ENCODE measurements at places on chromosomes 12 and 14.
A peak's percentile ranks its signal among the peaks of the same experiment; 100 is the strongest.

- no peak for DNase-seq
Measured at GRCh38 chr14:71698673-71699072, 233.6 kb upstream of the RGS6 start.

DNA sequence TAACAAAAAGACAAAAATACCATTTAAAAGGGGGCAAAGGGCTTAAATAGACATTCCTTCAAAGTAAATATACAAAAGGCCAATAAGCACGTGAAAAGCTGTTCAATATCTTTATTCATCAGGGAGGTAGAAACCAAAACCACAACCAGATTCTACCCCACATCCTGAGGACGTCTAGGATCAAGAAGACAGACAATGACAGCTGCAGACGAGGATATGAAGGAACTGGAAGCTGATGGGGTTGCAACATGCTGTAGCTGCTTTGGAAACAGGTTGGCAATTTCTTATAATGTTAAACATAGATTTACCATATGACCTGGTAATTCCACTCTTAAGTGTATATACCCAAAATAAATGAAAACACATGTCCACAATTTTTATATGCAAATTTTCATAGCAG lies 85.1 kb upstream of the C14orf180 start:
- DNase-seq = no peak

GRCh38 chr12:1839956-1840951 lies 19.9 kb downstream of the LRTM2 start:
- DNase-seq = no peak

GRCh38 chr12:26425587-26426260 lies 230.4 kb downstream of the SSPN start:
- DNase-seq = no peak

- no peak for DNase-seq
Measured at GRCh38 chr14:69093631-69094421, 59.1 kb downstream of the DCAF5 start.

DNA sequence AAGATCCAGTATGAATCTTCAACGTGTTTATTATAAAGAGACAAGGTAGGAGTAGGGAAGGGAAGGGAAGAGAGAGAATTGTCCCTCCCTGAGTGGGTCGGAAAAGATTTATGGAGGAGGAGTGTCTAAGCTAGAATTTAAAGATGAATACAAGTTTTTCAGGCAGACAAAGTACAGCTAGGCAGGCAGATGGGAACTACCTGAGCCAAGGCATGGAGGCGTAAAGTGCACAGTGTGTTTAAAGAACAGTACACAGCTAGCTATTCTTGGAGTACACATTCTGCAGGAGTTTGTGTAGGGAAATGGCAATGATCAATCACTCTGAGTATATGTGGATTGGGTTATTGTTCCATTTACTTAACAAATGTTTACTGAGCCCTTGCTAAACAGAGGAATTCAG lies 20.1 kb downstream of the PLEKHG7 start:
- DNase-seq = no peak

- DNase-seq = no peak
Measured at GRCh38 chr12:15731940-15732339, 57.2 kb downstream of the EPS8 start.

GRCh38 chr12:13170892-13171490 lies 25.5 kb upstream of the EMP1 start:
- DNase-seq = no peak

- no peak for DNase-seq
Measured at GRCh38 chr12:12819221-12819620, 6.1 kb downstream of the DDX47 start.

GRCh38 chr14:51370758-51371386 lies 130.8 kb downstream of the TMX1 start:
- no peak for DNase-seq

DNA sequence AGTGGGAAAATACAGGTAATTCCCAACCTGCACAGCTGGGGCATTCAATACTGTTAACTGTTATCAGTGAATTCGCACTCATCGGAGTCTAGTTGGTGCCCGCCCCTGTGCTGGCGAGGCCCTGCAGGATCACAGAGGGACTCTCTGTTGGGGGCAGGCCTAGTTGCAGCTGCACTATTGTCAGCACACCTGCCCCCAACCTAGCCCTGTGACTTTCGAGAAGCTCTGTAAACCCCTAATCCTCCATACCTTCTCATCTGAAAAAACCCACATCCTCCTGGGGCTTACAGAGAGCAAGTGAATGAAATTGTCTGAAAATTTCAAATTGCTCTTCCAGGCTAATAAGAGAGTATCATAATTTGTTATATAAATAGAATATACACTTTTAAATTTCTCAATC lies 132.2 kb upstream of the NUDT4 start:
- no peak for DNase-seq

DNA sequence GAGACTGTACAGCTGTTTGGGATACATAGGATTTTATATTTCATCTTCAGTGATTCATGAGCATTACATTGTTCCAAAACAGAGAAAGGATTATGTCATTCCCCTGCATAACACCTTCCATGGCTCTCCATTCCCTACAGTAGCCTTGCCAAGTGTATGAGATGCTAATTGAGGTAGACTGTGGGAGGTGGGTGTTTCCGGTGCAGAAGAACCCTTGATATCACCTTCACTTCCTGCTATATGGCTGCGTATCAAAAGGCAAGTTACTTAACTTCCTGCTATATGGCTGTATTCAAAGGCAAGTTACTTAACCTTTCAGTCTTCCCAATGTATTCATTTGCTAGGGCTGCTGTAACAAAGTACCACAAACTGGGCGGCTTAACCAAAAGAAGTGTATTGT lies 11.2 kb downstream of the FAR2 start:
- DNase-seq = no peak

GRCh38 chr12:115451780-115452736 lies 768.1 kb upstream of the TBX3 start:
- no peak for DNase-seq

DNA sequence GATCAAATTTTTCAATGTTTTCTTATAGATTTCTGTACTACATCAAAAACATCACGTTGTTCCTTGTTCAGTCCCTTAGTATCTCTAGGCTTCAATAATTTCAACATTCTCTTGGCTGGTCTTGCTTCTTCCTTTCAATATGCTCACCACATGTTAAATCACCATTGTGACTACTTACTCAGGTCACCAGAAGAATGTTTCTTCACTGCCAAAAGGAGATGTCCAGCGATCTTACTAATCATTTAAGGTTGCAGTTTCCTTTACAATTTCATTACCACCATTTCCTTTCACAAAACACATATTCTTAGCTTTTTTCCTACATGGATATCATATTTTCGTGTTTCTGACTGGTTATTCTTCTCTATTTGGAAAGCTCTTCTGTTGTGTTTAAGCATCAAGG lies 363.8 kb downstream of the NAV3 start:
- no peak for DNase-seq

- no peak for DNase-seq
Measured at GRCh38 chr12:4809013-4809448, 88.8 kb downstream of the GALNT8 start.

- no peak for DNase-seq
Measured at GRCh38 chr14:91406982-91407381, 10.6 kb downstream of the CCDC88C start.

DNA sequence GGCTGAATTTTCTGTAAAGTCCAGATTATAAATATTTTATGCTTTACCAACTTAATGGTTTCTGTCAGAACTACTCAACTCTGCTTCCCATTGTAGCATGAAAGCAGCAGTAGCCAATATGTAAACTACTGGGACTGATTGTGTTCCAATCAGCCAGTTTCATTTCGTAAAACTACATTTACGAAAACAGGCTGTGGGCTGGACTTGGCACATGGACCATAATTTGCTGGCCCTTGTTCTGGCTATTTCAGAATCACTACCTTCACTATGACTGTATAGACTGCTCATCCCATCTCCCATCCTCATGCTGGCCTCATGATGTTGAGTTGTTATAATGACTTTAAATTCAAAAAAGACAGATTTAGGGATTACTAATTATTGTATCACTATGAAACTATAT lies 38.7 kb downstream of the FAR2 start:
- DNase-seq = no peak

- no peak for DNase-seq
Measured at GRCh38 chr14:91786188-91786587, 54.3 kb upstream of the CATSPERB start.

GRCh38 chr12:130621696-130622298 lies 94.3 kb downstream of the RIMBP2 start:
- no peak for DNase-seq

DNA sequence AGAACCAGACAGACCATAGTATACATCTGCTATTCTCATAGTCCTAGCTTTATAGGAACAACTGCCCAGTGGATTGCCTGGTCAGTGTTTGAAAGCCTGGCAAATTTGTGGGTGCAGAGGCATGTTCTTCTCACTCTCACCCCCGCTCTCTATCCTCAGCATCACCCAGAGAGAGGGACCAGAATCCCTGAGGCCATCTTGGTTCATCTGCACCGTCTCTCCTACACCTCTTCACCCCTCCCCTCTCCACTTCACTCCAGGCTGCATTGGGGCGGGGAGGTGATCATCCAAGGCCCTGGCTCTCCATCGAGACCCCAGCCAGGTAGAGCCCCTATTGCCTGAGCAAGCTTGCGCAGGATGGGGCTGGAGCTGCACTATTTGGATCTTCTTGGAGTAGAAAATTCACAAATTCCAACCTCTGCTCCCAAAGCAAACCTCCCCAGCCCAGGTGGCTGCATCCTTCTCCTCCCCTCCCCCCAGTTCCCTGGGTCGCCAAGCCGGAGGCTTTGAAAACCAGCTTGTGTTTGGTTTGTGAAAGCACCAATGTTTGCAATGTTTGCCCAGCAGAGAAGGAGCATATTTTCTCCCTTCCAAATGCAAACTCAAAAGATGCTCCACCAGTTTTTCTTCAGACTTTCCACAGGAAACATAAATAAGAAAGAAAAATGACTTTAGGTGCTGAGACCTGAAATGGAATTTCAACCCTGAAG lies 18.6 kb upstream of the COL2A1 start:
- no peak for DNase-seq

DNA sequence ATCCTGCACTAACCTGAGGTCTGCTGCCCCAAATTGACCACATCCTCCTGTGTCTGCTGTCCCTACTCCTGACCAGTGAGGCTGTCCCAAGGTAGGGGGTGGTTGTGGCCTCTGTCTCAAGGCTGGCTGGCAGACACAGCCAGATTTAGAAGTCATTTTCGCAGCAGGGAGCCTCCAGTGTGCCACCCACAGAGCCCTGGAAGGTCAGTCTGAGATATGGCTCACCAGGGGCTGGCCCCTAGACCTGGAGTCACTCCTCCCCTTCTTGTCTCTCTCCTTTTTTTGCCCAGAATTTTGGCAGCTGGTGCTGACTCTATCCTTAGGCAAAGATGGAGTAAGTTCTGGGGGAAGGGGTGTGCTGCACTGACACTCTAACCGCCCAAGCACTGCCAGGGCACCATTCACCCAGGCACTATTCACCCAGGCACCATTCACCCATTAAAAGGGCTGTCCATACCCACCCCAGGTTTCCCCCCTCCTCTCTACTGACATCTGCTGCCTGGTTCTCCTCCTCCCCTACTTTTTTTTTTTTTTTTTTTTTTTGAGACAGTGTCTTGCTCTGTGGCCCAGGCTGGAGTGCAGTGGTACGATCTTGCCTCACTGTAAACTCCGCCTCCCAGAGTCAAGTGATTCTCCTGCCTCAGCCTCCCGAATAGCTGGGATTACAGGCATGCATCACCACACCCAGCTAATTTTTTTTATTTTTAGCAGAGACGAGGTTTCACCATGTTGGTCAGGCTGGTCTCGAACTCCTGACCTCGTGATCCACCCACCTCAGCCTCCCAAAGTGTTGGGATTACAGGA lies 7.7 kb downstream of the DDN start:
- no peak for DNase-seq

DNA sequence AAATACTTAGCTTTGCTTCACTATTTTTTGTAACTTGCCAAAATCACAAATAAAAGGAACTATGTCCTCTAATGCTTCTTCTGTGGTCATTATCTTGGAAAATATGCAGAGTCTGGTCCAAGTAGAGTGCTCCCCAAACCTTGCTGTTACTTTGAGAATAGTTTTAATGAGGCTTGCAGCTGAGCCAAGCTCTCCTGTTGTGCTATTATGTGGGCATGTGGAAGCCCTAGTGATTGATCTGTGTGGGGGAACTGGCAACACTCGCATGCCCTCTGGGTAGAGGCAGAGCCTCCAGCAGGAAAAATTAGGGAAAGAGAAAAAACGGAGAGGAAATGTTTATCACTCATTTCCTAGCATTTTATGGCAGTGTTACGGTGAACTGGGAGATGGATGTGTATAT lies 473.1 kb downstream of the EGLN3 start:
- no peak for DNase-seq

DNA sequence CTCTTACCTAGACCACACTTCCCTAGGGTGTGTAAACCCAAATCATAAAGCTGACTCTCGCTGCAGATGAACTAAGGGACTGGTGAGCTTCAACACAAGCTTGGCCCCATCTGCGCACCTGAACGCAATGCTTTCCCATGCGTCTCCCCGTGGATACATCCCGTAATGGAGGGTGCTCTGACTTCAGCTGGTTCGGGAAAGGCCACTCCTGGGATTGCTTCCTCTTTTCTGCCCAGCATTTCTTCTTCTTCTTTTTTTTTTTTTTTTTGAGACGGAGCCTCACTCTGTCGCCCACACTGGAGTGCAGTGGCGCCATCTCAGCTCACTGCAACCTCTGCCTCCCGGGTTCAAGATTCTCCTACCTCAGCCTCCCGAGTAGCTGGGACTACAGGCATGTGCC lies 27.7 kb upstream of the ETFBKMT start:
- no peak for DNase-seq

- DNase-seq = no peak
Measured at GRCh38 chr14:59871166-59871495, 555 bp upstream of the RTN1 start.

GRCh38 chr12:97182769-97183168 lies 275.7 kb downstream of the NEDD1 start:
- DNase-seq = no peak

- DNase-seq = no peak
Measured at GRCh38 chr14:101066826-101067510, 163.4 kb upstream of the RTL1 start.

GRCh38 chr14:101723061-101723595 lies 38.4 kb upstream of the PPP2R5C start:
- DNase-seq = no peak

DNA sequence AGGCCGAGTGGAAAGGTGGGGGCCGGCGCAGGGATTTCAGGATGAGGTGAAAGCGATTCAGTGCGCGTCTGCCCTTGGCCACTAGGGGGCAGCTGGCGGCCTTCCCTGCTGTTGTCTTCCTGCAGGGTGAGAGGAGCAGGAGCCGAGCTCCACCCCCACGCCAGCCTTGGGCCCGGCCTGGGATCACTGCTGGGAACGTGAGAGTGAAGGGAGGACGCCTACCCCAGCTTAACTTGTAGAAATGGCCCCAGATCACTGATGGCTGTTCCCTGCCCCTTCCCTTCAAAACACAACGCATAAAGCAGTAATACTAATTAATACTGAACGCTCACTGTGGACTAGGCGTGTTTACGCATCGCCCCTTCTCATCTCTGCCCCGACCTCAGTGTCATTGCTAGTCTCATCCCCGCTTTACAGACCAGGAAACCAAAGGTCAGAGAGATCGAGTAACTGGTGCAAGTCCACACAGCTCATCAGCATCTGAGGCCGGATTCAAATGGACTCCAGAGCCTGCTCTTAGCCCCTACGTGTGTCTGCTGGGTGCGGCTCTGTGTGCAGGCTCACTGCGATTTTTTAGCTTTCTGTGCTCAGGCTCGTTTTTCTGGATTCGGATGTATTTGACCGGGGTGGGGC lies 24.3 kb downstream of the MVK start:
- peak; percentile 37 for DNase-seq

- DNase-seq = no peak
Measured at GRCh38 chr12:32296567-32296966, 102.8 kb upstream of the FGD4 start.

- peak; percentile 18 for DNase-seq
Measured at GRCh38 chr14:76767681-76768656, 6.7 kb downstream of the VASH1 start.

- no peak for DNase-seq
Measured at GRCh38 chr12:82132390-82132789, 225.8 kb downstream of the CCDC59 start.
